NCI-H526 (cell line): ENCODE measurements at places on chromosomes 6 and 20.
A peak's percentile ranks its signal among the peaks of the same experiment; 100 is the strongest.

DNA sequence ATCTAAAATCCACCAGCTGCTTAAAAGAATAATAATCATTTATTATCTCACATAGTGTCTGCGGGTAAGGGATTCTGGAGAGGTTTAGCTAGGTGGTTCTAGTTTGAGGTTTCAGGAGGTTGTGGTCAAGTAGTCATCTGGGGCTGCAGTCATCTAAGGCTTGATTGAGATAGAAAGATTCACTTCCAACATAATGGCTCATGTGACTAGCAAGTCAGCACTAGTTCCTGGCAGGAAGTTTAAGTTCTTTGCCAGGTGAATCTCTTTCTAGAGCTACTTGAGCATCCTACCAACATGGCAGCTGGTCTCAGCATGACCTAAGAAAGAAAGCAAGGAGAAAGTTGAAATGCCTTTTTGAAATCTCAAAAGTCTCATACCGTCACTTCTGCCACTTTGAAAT lies 128.8 kb downstream of the EDN1 start:
- DNase-seq = no peak

GRCh38 chr6:24125980-24126379 lies at the start of gene NRSN1:
Gene NRSN1 (plus strand): TSS chr6:24126215. CDS start chr6:24134328, 8,113 bp downstream.
- peak; percentile 88 for DNase-seq

GRCh38 chr6:45675634-45676033 lies 297.9 kb upstream of the SUPT3H start:
- DNase-seq = no peak

- no peak for DNase-seq
Measured at GRCh38 chr6:80339421-80339820, 232.9 kb downstream of the BCKDHB start.

DNA sequence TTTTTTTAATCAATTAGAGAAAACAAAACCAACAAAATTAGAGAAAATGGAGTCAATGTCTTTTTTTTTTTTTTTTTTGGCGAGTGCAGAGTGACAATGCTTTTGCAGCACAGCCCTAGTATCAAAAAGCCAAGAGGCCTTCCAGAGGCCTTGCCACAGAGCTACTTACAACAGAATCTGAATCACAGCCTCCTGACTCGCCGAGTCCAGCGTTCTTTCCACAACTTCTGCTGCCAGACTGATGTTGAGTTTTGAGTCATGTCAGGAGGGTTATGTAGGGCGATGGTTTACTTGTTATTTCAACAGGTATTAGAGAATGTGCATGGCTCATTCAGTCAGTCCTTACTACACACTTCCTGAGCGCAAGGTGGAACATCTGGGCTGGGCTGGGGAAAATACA lies 88.6 kb downstream of the FNDC1 start:
- no peak for DNase-seq

GRCh38 chr6:166104107-166104506 lies 63.5 kb downstream of the TBXT start:
- DNase-seq = no peak
